ENCODE measurements at places on chromosomes 12 and 14.

DNA sequence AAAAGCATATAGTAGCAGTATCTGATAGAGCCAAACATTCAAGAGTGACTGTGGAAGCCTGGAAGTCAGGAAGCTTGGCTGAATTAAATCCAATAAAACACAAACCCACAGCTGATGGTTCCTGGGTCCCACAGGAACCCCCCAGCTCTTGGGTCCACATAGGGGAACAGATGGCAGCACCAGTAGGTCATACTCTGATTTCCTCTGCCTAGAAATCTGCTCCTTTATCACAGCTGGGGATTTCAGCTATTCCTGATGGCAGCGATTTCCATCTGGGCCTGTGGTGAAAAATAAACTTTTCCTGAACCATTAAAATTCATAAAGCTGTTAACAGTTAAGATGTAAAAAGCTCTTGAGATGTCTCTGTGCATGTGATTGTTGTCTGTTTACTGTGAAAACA lies 202.0 kb upstream of the FRMD6 start:
- no peak for DNase-seq

DNA sequence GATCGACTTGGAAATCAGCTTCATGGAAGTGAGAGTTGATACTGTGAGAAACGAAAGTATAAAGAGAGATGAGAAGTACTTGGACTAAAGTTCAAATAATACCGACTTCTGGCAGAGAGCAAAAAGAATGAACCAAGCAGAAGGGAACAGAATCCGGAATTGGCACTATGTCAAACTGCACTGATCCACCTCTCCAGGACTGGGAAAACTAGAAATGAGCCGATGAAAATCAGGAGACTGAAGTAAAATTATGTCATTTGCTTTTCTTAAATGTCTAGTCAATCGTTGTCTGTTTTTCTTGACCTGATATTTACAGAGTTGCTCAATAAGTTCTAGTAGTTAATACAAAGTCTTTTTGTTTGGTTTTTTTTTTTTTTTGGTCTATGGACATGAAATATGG lies 163.0 kb upstream of the FOXG1 start:
- DNase-seq: no peak

- no peak for DNase-seq
Observed at GRCh38 chr12:588646-589045, 74.6 kb downstream of the NINJ2 start.

GRCh38 chr14:73607241-73607640 lies 5.1 kb upstream of the ACOT6 start:
- no peak for DNase-seq

DNA sequence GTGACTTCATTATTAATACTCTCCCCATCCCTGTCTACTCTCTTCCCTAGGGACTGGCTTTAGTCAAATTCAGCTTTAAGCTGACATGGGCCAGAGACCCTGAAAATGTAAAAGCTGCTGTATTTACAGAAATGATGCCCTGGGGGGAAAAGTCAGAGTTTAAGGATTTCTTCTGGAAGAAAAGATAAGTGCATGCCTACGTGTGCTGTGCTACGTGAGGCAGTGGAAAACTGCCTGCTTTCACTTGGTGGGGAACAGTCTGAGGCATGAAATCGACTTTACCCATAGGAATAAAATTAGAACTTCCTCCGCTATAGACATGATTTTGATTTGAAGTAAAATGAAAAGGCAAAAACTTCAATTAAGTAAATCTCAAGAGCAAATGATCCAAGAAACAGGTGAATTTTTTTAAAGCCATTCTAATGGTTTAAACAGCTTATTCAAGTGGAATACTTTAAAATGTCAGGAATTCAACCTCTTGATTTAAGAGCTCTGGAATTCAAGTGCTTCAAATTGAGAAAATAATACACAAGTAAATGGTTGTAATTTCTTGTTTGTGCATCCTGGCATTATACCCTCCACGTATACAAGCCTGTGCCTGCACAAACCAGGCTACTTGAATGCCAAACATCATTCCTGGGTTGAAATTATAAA lies 168.5 kb downstream of the FOXN3 start:
- DNase-seq: no peak

- no peak for DNase-seq
Observed at GRCh38 chr12:56476972-56477432, 8.6 kb downstream of the SPRYD4 start.

DNA sequence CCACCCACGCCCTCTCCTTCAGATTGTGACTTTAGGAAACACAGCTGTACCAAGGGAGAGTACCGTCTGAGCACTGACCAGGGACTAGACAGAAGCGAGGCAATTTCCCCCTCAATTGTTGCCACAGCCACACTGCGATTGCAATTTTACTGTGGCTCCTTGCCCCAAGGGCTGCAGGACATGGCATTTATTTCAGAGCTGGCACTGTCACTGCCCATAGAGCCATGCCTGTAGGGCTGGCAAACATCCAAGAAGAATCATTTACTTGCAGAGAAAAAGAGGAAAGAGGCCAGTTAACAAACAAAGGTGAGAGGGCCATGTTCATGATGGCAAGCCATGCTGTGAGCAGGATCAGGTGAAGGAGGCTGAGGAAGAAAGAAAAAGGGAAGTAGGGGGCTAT lies 129.6 kb downstream of the EMP1 start:
- DNase-seq: no peak

DNA sequence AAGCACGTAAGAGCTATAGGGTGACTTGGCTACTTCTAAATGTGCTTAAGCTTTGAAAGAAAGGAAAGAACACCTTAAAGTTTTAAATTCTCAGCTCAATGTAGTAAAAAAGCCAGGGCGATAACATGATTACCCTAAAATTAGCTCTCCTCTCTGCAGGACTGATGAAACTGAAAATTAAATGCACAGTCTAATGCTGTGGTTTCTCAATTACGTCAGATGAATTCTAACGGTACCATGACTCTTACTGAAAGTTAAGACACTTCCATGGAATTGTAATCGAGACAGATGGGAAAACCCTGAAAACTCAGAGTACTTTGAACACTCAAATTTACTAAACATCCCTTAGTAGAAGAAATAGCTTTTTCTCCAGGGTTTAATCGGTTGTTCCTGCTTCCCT lies 25.9 kb upstream of the PRKD1 start:
- no peak for DNase-seq

DNA sequence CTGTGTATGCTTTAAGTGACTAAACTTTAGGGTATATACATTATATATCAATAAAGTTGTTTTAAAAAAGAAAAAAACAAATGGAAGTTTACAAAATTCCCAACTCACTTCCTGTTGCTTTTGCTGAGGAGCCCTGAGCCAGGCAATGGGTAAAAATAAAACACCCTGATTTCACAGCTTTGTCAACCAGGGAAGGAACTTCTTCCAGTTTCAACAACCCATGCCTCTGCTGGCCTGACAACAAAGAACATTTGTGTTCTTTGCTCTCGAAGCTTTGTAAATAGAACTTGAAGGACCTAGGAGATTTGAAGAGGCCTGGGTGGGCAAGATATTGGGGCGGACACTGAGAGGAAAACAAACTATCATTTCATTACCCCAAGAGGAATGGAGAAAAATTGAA lies 141.2 kb upstream of the NOS1 start:
- DNase-seq: no peak

DNA sequence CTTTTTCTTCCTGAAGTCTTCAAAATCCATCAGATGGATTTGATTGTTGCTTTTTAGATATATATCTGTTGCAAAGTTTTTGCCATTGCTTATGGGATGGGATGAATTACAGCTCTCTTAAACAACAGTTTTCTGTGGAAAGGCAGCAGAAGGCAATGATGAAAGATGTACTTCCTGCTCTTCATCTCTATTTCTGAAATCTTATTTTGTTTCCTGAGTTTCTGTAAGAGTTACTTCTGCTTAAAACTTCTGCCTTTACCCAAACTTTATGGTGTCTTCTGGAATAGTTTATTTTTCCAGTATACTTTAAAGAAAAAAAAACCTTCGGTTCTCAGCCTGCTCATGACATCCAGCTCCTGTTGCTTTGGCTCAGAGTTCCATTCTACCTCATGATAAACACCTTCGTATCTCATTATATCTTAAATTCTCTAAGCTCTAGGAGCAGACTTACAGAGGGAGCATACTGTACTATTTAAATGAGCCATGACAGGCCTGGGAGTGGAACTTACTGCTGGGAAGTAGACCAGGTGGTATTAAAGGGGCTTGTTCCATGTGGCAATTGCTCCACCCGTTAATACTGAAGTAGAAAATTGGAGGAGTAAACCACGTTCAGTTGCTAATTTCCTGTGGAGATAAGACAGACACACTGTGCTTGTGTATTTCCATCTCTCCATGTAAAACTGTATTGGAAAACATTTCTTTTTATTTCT lies 288.4 kb downstream of the FBXL14 start:
- DNase-seq: no peak

DNA sequence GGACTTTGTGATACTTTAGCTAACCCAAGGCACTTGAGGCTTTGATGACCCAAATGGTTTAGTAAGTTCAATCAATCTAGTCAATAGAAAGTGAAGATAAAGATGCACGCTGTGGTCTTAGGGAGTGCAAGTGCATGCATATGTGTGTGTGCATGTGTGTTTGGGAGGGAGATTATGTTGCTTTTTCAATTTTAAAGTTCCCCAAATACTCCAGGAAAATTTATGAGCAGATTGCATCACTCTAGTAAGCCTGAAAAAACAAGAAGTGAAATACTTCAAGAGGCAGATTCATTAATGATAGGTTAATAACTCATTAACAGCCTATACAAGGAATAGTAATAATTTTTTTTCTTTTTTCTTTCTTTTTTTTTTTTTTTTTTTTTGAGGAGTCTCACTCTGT lies 12.4 kb upstream of the SIX1 start:
- no peak for DNase-seq

DNA sequence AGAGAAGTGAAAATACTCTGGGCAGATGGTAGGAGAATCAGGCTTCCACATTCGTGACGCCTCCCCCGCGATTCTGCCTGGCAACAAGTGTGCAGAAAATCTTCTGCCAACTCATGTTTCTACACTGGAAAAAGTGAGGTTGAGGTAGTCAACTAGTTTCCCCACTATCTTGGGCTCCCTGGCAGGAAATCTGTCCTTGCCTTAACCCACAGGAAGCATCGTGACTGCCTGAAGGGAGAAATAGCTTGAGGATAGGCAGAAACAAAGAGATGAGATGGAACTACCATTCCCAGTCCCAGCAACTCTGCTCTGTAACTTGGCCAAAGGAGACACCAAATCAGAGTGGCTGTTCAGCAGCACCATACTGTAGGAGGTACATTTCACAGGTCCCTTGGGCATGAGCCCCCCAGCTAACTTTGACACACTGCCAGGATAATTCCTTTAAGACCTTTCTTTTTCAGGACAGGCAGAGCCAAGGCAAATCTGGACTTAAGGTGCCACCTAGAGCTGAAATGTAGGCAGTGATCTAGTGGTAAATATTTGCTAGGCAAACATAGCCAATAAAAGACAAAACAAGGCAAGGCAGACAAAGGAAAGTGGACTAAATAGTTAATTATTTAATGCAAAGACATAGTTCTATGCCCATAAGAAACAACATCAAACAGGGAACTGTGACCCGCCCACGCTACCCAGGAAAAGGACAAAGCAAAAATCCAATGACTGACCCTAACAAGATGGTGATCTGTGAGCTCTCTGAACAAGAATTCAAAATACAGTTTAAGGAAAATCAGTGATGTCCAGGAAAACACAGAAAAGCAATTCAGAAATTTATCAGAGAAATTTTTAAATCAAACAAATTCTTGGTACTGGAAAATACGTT lies 205.1 kb downstream of the PTPRO start:
- no peak for DNase-seq

- no peak for DNase-seq
Observed at GRCh38 chr14:49944501-49944900, 51.6 kb downstream of the ARF6 start.

GRCh38 chr14:85247071-85247470 lies 282.9 kb upstream of the FLRT2 start:
- no peak for DNase-seq

DNA sequence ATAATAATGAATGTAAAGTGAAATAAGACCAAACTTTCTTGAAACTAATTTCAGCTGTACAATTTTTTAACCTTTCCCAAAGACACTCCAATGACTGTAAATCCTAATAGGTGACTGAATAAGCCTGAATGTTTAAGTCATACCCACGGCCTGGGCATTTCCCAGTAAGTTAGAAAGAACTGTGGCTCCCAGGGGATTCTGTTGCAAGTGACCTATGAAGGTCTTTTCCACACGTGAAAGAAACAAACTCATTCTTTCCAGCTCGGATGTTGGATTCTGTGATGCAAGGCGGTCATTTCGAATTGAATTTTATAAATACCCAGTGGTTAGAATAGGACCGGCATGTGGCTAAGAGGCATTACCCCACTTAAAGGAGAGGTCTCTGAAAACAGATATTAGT lies 1134.4 kb downstream of the GALC start:
- no peak for DNase-seq

GRCh38 chr14:77053046-77053841 lies 24.7 kb upstream of the IRF2BPL start:
- DNase-seq: no peak

DNA sequence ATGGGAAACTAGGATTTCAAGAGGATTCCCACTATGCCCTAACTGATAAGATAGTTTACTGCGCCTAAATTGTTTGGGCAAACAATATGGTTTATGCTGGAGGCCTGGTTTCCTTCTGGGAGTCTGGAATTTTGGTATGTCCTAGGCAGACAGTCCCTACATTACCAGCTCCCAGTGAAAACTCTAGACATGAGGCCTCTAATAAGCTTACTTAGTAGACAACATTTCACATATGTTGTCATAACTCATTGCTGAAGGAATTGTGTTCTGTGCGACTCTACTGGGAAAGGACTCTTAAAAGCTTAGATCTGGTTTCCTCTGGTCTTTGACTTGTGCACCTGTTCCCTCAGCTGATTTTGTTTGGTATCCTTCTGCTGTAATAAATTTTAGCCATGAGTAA lies 18.0 kb upstream of the PRPF39 start:
- no peak for DNase-seq

DNA sequence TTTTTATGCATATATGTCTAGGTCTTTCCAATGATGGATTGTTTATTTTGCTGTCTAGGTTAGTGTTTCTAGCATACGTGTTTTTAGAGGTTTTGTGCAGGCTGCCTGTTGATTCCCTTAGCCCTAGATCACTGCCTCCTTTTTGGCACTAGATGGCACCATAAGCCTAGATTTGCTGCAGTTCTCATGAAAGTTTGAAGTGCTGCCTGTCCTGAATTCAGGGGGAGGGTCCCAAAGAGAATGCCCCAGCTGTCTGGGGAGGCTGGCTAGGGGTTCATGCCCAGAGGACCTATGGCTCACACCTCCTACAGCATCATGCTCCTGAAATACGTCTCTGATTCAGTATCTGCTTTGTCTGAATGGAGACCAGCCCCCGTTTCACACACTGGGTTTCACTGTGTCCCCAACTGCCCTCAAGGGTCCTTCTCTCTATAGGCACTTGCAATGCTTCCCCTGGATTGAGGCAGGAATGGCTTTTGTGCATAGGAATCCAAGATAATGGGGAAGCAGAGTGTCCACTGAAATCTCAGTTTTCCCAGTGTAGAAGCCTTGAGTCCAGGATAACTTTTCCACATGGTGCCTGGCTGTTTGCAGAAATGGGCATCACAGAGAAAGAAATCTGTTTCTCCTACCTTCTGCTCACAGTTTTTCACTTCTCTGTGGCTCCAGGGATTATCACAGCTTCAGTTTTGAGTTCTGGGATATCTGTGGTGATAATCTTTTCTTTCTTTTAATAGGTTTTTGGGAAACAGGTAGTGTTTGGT lies 14.2 kb upstream of the TXNRD1 start:
- no peak for DNase-seq

Data from putamen (tissue), 1 donor.